Hepatic stellate cell (primary cell): ENCODE measurements at places on chromosomes 13 and 19.

DNA sequence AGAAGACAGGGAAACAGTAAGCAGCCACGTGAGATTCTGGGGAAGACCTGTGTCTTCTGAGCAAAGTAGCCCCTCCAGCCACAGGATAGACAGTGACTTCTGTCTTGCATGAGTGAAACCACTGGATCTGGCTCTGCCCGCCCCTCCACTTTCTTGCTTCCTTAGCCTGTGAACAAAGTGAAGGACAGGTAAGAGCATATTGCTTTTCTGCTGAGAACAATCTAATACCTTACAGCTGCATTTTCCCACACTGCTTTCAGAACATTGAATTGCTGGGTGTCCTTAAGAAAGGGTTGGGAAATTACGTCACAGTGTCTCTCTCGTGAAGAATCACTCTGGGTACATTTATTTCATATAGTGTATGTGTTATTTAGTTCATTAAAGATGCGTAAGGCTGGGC is 11.1 kb downstream of the SLC25A15 start:
- DNase-seq, result no peak

DNA sequence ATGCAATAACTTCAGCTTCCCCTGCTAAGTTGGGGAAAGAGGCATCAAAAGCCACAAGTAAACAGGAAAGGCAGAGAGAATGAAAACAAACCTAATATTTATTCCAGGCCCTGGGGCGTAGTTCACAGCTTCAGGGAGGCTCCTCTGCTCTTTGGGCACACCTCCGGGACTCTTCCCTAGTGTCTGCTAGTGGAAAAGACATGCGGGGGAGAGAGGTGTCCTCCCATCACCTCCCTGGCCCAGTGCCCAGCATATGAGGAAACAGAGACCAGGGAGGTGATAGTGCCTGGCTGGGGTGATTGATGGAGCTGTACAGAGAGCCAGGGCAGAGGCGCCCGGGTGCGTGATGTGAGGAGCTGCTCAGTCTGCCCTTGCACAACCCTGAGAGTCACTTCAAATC is 71.0 kb downstream of the RASL11A start:
- no peak for DNase-seq

- DNase-seq, result no peak
These were observed 880.6 kb upstream of the GPC6 start for GRCh38 chr13:92346046-92346445.

DNA sequence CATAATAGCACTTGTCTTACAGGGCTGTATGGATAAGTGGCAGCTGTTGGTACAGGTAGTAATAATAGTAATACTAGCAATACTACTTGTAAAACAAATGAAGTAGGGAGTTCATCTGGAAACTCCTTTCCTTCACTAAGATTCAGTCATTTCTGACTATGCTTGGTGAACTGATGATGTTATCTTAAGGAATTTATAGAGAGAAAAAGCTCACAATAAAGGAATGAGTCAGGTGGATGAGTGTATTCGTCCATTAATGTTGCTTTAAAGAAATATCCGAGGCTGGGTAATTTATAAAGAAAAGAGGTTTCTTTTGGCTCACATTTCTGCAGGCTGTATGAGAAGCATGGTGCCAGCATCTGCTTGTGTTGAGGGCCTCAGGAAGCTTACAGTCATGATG is 477.3 kb downstream of the KLF12 start:
- no peak for DNase-seq

- no peak for DNase-seq
These were observed 7.3 kb downstream of the IFNL3 start for GRCh38 chr19:39237200-39238184.

GRCh38 chr13:77894743-77895142 is 23.9 kb downstream of the EDNRB start:
- DNase-seq, result no peak

- DNase-seq, result no peak
These were observed 27.5 kb upstream of the UBE2L5 start for GRCh38 chr13:30394751-30395191.

DNA sequence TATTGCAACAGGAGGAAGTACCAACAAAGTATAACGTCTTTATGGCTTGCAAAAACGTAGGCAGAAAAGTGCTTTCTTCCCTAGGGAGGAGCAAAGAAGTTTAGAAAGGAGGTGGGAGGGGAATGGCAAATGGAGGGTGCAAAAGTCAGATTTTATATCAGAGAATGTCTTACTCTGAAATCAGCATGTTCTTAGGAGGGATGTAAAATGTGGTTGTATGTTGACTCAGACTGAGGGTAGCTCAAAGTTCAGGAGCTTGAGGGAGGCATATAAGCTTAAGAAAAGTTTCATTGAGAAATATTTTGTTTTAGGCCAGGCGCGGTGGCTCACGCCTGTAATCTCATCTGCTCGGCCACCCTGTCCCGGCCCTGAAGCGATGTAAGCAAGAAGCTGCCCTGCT is 1.7 kb downstream of the ZNF90 start:
- DNase-seq, result no peak

- DNase-seq, result no peak
These were observed 1359.6 kb upstream of the ATXN8OS start for GRCh38 chr13:68748038-68748437.

DNA sequence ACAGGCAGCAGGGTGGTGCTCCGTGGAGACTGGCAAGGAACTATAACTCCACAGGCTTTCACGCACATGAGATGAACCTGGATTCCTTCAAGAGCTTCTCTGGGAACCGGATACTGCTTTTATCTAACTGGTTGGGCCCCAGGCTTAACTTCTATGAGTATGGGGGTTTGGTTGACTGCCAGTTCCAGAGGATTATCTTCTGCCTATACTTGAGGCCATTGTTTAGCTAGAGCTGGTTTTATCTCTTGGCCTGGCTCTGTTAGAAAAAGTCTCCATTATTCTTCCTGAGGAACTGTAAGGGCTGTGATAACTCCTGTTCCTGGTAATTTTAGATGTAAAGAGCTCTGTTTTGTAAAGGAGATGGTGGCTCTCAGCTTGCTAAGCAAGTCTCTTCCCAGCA is 40.9 kb downstream of the ZNF846 start:
- no peak for DNase-seq

GRCh38 chr19:55546822-55547614 is 1.7 kb upstream of the SBK3 start:
- DNase-seq, result peak; percentile 84

GRCh38 chr13:41554626-41555386 is 97.5 kb downstream of the RGCC start:
- DNase-seq, result no peak

DNA sequence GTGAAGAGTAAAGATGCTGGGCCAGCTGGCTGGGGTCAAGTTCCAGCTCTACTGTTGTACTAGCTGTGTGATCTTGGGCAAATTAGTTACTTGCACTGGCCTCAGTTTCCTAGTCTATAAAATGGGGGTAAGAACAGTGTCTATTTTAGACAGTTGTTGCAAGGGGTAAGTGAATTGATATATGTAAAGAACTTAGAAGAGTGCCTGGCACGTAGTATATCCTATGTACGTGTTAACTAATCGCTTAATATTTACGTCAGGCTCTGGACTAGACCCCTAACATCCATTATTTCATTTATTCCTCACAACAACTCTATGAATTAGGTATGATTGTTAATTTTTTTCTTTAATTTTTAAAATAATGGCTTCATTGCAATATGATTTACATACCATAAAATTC is 3.7 kb upstream of the LCP1 start:
- DNase-seq, result no peak

GRCh38 chr19:18023622-18024251 is 15.8 kb downstream of the ARRDC2 start:
- DNase-seq, result no peak

- DNase-seq, result no peak
These were observed 2.5 kb upstream of the BCAT2 start for GRCh38 chr19:48813123-48813913.

GRCh38 chr19:4288091-4288777 is 9.2 kb downstream of the SHD start:
- DNase-seq, result no peak

DNA sequence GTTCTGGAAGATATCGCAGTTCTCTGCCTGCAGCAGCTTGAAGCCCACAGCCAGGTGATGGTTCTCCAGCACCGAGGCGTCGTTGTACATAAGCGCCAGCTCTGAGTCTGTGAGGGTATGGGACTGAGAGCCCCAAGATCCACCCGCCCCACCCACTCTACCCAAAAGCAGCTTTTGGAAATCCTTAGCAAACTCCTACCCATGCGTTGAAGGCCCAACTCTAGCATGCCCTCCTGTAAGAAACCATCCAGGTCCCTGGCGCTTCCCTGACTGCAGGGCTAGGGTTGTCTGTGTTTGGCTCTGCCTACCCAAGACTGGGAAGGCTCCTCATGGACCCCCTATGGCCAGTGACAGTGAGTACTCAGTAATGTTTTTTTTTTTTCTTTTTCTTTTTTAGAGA is 9.4 kb downstream of the PDE4C start:
- no peak for DNase-seq

DNA sequence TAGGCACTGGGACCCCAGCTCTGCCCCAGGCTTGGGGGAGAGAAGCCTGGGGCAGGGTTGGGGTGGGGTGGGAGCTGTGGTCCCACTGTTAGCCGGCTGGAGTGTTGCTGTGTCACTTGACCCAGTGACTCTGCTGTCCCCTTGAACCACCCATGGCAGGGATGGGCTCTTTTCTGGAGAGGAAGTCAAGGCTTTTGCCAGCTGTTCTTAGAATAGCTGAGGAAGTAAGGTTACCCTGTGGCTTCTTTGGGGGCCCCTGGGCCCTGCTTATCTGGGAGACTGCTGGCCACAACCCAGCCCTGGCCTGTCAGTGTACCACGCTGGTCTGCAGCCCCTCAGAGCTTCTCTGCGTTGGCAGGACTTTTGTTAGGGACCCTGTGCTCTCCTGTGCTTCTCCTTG is 9.1 kb downstream of the PNPLA6 start:
- DNase-seq, result no peak

- no peak for DNase-seq
These were observed 98.4 kb downstream of the STK24 start for GRCh38 chr13:98478189-98479129.

DNA sequence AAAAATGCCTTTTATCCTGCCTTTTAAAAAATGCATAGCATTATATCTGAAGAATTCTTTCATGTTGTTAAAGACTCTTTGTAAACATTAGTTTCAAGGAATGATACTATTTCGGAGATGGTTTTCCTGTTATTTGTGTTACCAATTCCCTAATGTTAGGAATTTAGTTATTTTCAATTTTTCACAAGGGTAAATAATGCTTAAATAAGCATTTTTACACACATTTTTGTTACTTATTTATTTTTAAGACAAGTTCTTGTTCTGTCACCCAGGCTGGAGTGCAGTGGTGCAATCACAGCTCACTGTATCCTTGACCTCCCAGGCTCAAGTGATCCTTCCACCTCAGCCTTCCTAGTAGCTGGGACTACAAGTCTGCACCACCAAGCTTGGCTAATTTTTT is 49.0 kb downstream of the RGCC start:
- no peak for DNase-seq
